ENCODE measurements at places on chromosomes 1 and 21.

DNA sequence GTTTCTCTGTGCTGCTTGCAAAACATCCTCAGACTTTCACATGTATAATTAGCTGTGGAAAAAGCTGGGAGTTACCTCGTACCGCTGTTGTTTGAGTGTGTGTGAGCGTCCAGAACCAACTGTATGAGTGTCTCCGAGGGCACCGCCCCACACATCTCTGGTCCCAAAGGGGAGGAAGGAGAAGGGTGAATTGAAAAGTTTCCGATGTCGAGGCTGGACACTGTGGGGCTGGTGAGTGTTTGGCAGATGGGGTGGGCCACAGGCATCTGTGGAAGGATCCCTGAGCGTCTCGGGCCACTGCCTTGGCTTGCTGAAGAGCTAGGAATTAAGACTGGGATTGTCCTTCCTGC lies 1.2 kb downstream of the ATP2B4 start:
- no peak for DNase-seq

GRCh38 chr1:203325026-203325417 lies 19.7 kb downstream of the BTG2 start:
- no peak for DNase-seq

DNA sequence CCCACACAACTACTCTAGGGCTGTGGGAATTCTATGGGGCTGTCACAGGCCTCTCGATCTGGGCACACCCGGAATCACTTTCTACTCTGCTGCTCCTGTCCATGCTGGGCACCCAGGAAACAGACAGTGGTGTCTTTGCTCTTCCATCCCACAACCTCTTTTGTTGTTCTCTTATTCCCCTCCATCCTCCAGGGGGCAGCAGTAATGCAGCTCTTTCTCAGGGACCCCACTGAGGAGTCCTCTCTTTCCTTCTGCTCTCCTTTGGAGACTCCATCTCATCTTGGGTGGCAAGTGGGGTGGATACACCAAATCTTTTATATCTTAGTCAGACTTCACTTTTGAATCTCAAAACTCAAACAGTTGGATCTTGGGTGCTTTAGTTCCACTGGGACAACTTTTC lies 206.3 kb downstream of the HS2ST1 start:
- DNase-seq: peak; percentile 22

DNA sequence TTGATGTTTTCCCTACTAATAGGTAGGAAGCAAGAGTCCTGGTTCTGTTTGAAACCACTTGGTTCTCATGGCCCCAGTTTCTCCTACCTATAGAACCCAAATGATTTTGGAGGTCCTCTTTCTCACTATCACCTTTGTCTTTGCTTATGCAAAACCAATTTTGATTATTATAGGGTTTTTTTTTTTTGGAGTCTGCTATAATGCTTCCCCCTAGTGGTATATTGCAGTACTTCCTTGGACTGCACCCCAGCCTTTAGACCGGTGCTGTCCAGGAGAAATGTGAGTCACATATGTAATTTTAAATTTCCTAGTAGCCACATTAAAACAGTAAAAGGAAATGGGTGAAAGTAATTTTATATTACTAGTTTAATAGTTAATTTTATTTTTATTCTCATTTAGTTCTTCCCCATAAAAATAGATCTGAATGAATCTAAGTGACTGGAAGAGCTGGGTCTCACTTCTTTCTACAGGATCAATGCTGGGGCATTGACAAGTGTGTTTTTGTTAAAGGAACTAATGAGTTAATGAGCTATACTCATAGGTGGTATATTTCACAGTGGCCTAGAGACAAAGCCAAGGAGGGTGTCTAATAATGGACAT lies 10.6 kb downstream of the FCMR start:
- DNase-seq: peak; percentile 70

GRCh38 chr1:77631302-77631701 lies 51.2 kb downstream of the ZZZ3 start:
- DNase-seq: no peak

Measured in erythroblast (primary cell).